ENCODE measurements at places on chromosomes 11 and 22.

- peak; percentile 63 for DNase-seq
Measured at GRCh38 chr11:36376888-36377758, 81.0 kb downstream of the PRR5L start.

- no peak for DNase-seq
Measured at GRCh38 chr22:28125799-28126198, 206.7 kb upstream of the PITPNB start.

DNA sequence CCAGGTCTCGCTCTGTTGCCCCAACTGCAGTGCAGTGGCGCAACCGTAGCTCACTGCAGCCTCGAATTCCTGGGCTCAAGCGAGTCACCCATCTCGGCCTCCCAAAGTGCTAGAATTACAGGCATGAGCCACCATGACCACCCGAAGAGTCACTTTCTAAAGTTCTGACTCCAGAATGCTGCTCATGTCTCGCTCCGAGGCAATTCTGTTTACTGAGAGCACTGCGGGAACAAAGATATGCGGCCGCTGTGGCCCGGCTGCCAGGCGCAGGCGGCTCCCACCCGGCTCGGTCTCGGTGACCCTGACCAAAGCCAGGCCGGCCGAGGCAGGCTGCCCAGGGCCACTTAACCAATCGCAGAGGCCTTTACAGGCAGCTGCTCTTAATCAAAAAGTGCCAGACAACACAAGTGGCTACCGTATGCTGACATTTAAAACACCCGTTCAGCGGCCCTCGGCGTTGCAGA, 78.7 kb downstream of the PHF21B start:
- DNase-seq: no peak

GRCh38 chr11:66745356-66746235, 16.6 kb upstream of the SPTBN2 start:
- DNase-seq: peak; percentile 77

DNA sequence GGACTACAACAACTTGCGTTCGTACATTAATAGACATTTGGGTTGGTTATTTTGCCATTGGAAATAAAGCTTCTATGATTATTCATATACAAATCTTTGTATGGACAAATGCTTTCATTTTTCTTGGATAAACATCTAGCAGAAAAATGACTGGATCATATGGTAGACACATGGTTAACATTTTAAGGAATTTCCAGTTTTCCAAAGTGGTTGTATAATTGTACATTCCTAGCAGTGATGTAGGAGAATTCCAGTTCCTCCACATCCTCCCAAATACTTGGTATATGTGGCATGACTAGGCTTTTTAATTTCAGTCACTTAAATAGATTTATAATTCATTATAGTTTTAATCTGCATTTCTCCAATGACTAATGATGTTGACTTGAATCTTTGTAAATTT, 246.2 kb upstream of the NCAM1 start:
- no peak for DNase-seq

DNA sequence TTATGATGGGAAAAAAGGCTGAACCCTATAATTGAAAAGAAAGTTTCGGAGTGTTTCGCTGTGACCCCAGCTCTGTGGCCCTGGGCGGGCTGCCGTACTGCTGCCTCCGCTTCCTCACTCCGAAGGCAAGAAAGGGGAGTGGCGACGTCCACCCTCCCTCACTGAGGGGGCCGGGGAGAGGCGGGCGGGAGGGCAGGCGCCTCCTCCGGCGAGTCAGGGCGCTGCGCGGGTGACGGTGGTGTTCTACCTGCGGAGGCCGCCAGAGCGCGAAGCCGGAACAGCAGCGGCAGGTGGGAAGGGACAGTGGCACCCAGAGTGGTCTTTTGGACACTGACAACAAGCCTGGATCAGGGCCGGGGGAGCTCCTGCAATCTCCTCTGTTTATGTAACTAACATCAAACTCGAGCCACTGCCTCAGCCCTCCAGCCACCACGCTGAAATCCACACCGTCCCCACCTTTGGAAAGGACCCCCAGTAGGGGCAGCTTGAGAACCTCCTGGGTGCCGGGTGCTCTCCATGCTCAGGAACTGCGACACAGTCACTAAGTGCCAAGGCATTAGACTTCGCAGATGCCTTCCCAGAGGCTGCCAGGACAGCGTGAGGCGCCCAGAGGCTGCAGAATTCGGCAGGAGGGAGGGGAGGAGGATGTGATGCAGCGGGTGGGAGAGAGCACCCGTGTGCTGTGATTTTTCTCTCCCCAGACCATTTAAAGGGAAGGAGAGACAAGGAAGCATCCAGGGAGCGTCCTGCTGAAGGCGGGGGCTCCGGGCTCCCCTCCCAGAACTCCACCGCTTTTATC, 25.5 kb downstream of the BID start:
- peak; percentile 31 for DNase-seq

GRCh38 chr11:115736146-115736545, 231.9 kb upstream of the CADM1 start:
- no peak for DNase-seq

DNA sequence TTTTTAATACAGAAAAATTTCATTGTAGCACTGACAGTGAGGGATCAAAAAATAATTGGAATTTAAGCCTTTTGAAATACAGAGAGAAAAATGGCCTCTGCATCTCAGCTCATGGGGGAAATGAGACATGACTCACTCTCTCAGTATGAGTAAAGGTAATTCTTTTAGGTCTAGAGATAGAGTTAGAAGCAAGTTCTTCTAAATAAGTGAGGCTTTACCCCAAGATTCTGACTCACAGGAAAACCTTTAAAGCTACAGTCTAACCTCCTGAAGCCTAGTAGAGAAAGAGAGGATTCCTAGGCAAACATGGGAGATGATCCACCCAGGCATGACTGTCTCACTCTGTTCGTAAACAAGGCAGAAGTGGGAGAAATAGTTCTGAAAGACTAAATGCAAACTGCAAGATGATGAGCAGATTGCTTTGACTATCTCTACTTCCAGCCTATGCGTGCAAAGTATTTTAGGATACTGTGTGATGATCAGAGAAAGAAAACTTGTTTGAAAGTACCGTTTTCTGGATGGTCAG, 1003.3 kb upstream of the CCDC90B start:
- DNase-seq: no peak

DNA sequence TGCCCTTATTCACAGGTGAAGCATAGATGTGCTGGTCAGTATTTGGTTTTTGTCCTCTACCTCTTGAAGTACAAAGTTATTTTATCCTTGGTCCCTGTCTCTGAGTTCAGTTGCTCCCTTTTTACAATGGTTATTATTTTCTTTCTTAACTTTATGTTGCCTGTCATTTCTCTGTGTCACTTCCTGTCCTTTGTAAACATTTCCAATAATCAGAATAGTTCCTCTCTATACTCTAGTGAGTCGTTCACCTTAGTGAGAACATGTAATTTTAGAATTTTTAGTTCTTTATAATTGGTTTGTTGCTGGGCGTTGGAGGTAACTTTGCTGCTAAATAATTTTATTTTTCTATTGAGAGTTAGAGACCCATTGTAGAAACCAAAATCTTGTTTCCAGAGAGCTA, 16.0 kb downstream of the CSTPP1 start:
- no peak for DNase-seq

DNA sequence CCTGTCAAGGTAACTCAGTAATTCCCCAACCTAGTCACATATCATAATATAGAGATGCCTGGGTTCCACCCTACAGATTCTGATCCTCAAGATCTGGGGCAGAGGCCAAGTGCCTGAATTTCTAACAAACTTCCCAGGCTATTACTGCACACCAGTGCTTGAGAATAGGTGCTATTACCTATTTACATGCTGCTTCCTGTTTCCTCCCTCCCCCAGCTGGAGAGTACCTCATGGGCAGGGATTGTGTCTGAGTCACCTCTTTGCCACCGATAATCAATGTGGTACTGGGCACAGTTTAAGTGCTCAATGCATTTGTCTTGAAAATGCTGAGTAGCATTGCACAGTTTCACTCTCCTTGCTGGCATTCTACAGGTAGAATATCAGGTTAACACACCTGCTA, 582.2 kb upstream of the CADM1 start:
- DNase-seq: no peak

DNA sequence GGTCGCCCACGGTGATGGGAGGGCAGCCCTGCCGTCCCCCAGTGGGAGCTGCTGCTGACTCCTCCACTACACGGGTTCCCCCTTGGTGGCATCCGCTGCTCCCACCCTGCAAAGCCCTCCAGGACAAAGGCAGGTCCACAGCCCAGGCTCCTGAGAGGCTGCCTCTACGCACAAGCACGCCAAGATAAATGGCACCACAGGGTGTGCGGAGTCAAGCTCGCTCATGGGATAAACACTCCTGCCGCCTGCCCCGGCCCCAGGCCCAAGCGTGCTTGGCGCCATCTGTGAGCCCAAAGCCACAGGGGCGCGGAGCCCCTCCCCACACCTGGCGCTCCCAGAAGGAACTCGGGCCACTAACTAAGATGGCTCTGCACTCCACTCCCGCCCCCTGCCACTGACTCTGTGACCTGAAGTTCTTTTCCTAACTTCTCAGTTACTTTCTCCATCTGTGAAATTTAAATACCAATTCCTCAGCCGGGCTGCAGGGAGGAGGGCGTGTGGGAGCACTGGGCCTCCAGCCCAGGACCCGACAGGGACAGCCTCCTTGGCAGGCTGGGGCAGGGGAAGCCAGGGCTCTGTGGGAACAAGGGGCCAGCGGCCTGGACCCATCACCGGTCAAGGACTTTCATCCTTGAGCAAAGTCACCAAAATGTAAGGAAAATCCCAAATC, 14.9 kb downstream of the EHD1 start:
- DNase-seq: no peak

- DNase-seq: no peak
Measured at GRCh38 chr11:122709039-122709760, 53.7 kb downstream of the UBASH3B start.

GRCh38 chr11:84947970-84948580, 679.1 kb downstream of the DLG2 start:
- DNase-seq: no peak

- DNase-seq: no peak
Measured at GRCh38 chr11:73249304-73249703, 22.8 kb upstream of the P2RY6 start.

DNA sequence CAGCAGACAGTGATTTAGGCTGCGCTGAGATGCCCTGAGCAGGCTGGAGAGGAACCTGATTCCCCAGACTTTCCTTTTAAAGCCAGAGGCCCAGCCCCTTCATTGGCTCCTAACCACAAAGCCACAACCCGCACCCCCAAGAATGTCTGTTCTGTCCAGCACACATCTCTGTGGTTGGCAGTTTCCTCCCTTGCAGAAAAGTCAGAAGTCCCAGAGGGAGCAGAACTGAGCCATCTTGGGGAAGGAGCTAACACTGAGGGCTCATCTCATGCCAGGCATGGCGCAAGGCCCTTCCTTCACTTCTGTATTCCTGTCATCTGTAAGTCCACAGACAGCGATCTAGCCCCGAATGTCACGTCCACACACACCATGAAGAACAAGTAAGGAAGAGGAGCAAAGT, 97.1 kb upstream of the SYT13 start:
- DNase-seq: no peak

- DNase-seq: peak; percentile 60
Measured at GRCh38 chr22:49929211-49929979, 11.0 kb downstream of the CRELD2 start.

DNA sequence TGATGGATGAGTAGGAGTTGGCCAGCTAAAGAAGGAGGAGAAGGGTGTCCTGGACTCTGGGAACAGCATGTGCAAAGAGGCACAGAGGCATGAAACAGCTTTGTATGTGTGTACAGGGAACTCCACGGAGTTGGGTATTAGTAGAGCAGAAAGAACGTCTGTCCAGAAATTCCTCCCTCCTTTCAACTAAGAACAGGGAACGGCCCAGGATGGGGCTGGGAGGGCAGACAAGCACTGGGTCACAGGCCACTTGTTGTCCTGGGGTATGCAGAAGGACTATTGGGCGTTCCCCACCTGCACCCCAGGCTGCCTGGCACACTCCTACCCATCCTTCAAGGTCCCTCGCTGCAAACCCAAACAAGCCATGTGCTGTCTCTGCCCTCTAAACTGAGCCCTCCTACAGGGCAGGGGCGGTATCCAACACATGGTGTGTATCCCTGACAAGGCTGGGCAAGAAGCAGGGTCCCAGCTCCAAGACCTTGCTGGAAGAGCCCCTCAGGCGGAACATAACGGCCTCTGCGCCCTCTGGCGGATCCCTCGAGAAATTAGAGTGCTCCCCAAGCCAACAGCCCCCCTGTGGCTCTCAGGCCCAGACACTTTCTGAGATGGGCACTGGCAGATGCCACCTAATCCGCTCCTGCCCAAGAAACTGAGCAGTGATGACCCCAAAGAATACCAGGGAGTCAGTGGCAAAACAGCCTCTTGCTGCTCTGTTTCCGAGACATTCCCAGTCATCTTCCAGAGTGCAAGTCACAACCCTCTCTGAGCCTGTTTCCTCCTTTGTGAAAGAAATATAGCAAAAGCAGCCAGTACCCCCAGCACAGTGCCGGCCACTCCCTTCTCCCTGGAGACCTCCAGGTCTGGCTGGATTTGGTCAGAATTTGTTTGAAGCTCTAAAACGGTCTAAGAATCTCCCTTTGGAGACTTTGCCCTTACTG, 1.6 kb upstream of the ELFN2 start:
- peak; percentile 38 for DNase-seq

DNA sequence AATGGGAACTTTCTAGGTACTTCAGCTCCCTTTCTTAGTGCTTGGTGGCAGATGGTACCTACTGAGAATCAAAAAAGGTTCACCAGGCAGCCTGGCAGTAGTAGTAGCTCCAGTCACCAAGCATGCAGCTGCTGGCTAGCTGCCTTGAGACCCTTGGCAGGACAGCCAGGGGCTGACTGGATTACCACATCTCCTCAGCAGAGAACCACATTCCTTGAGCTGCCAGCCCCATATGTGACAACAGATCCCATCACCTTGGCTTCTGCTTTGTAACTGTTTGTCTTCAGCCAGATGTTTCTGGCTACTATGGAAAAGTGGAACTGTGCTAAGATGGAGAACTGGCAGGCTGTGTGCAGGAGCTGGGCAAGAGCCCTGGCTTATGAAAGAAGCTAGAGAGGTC, 39.6 kb upstream of the CHRM4 start:
- no peak for DNase-seq

DNA sequence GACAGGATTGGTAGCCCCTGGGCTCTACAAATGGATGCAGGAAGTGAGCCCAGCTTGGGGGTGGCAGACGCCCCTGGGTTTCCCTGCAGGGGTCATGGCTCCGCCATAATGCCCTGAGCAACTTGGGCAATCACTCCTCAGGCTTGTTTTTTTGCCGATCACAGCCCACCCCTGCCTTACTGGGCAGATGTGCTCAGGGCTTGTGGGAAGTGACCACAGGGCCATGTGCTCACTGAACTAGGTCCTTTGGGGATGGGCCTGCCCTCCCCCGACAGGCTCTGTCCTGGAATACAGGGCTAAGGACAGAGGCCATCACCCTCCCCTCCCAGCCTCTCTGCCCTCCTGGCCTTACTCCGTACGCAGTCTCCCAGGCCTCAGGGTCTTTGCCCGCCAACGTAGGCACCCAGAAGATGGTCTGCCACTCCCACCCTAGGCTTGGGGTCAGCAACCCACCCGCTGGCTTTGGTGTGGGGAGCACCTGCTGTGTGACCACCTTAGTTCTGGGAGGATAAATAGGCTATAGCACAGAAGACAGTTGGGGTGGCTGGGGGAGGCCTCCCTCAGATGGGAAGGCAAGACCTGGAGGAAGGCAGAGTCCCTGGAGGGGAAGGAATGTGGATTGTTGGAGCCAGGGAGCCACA, 3.8 kb downstream of the RPLP2 start:
- no peak for DNase-seq

All from NCI-H526 (cell line).